KBM-7 (cell line): ENCODE measurements at places on chromosomes 12 and 14.

- DNase-seq, result no peak
Observed at GRCh38 chr14:92577321-92577742, 63.8 kb downstream of the RIN3 start.

- no peak for DNase-seq
Observed at GRCh38 chr12:83386527-83387264, 700.0 kb downstream of the TMTC2 start.

DNA sequence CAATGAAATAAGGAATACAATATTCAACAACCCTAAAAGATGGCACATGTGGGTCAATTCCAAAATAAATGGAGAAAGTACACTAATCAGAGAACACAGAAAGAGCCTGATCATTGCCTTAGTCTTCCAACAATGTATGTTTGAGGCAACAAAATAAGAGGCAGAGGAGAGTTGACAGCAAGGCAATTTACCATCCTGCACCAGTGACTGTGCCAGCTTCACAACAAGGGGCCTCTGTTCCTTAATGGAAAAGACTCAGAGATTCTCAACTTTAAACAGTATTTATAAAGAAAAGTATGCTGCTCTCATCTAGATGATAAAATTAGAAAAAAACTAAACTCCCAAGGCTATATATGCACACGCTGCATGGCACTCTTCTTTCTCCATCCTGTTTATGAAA is 25.9 kb downstream of the EPS8 start:
- no peak for DNase-seq

DNA sequence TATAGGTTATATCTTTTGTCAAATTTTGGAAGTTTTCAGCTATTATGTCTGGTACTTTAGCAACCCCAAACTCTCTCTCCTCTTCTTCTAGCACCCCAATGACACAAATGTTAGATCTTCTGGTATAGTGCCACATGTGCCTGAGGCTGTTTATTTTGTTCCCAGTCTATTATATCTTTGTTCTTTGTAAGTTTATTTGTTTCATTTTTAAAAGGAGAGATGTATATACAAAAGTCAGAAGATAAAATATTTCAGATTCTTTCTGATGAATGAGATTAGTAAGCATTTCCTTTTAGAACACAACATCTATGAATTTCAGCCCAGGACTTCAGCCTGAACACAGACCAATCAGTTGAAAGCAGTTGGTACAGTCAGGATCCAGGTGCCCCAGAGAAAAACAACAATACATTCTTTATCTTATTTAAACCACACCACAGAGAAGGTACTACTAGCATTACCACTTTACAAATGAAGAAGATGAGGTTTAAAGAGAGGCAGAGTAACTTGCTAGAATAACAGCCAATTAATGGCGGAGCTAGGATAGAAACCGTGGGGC is 114.1 kb upstream of the BTG1 start:
- no peak for DNase-seq

- DNase-seq, result no peak
Observed at GRCh38 chr14:70130482-70130881, 58.3 kb downstream of the SLC8A3 start.

DNA sequence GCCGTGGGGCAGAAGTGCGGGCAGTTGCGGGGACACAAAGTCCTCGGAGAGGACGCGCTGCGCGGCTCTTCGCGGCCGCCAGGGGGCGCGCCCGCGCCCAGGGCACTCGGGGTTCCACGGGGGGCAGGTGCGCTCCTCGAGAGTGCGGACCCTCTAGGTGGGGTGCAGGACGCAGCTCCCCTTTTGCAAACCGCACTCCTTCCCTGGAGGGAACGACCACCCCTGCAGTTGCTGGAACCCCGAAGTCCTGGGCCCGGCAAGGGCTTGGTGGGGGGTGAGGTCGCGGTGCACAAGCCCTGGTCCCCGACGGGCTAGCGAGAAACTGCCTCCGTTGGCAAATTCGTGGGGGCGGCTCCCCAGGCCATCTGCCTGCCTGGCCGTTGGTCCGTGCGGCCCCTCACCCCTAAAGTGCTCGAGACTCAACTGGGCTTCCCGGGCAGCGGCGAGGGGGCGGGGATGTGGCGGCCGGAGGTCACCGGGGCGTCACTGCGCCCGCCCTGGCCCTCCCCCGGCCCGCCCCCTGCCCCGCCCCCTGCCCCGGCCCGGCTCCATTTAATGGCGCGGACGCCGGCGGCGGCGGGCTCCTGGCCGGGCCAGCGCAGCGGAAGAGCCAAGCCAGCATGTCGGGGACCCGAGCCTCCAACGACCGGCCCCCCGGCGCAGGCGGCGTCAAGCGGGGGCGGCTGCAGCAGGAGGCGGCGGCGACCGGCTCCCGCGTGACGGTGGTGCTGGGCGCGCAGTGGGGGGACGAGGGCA is at the start of gene ADSS1:
Gene ADSS1 (plus strand): TSS at position 579 of the 756 bp plus-strand sequence. CDS start 42 bp downstream, at position 621.
- peak; percentile 69 for DNase-seq

GRCh38 chr12:132204063-132204792 is 60.0 kb downstream of the NOC4L start:
- no peak for DNase-seq

GRCh38 chr14:52053044-52053443 is 15.8 kb downstream of the NID2 start:
- no peak for DNase-seq

GRCh38 chr14:103362780-103363179 is 22.4 kb upstream of the MARK3 start:
- DNase-seq, result no peak

GRCh38 chr12:65325183-65325582 is 46.7 kb downstream of the MSRB3 start:
- DNase-seq, result no peak

- peak; percentile 85 for DNase-seq
Observed at GRCh38 chr14:75542588-75543091, 20.4 kb downstream of the BATF start.

GRCh38 chr12:120276734-120277133 is 11.2 kb upstream of the PXN start:
- no peak for DNase-seq

- no peak for DNase-seq
Observed at GRCh38 chr12:104668274-104668718, 211.5 kb downstream of the CHST11 start.

GRCh38 chr14:79404874-79405511 is 806.3 kb downstream of the DIO2 start:
- DNase-seq, result no peak

DNA sequence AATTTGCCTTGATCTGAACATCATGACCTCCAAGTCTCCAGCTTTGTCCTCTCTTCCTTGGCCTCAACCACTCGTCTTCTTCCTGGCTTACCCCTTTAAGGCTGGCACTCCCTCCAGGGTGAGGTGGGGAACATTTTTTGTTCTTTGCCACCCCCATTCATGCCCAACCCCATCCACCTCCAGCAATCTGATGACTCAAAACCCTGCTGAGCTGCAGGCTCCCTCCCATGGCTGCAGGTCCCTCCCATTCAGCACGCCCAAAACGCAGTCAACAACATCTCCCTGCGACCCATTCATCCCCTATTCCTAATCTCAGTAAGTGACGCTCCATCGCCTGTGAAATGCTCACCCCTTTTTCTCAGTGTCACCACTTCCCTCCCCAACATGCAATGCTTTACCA is 138.8 kb upstream of the PRMT8 start:
- DNase-seq, result no peak

GRCh38 chr14:101917413-101918017 is 46.9 kb upstream of the DYNC1H1 start:
- no peak for DNase-seq

- DNase-seq, result no peak
Observed at GRCh38 chr14:62665286-62665685, 380.0 kb downstream of the KCNH5 start.

- DNase-seq, result no peak
Observed at GRCh38 chr14:100791995-100792394, 33.9 kb upstream of the MEG3 start.

DNA sequence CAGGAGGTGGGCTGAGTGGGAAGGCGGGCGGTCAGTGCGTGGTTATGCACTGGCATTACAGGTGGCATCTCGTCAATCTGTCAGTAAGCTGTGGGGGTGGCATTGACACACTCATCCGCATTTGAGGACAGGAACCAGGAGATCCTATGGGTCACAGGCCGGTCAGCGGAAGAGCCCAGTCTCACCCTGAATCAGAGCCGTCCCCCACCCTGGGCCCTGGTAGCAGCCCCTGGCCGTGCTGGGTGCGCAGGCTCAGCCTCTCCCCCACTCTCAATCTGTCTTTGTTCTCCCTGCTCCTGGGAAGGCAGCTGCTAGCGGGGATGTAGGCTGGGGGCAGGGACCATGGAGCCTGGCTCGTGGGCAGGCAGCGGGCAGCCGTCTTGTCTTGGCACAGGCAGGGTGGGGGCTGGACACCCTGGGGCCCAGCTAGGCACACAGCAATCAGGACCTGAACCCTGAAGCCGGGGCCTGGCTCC is 5.1 kb downstream of the INF2 start:
- no peak for DNase-seq

GRCh38 chr12:40989785-40990184 is 198.3 kb upstream of the PDZRN4 start:
- DNase-seq, result no peak

DNA sequence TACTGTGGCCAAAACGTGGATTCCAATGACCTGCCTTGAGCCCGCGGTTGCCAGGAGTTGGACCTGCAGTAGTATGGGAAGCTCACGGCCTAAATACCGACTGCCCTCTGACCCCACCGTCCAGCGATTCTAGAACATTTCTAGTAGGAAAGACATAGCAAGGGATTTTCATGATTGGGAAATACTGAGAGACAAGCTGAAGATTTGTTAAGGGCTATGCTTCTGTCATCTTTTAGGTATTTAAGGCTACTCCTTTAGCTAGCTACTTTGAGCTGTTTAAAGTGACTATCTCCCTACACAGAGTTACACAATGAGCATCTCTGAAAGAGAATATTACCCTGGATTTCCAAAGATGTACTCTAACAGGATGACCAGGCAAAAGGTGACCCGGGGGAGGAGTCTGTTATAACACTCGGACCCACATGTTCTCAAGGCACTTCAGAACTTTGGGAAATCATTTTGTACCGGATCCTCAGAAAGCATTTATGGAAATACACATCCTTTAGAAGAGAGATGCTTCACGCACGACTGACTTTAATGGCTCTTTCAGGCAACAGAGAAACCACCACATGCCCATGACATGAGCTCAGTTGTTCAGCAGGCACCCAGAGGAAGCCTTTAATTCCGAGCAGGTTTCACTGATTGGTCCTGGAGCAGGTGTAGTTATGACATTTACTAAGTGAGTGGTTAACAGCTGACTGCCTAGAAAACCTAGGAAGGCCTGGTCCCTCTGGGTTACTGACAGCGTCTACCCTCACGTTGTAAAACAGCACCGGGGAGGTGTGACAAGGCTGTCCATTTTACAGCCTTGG is 4.2 kb downstream of the BAG5 start:
- peak; percentile 75 for DNase-seq

GRCh38 chr14:72606879-72607278 is 287.0 kb downstream of the DPF3 start:
- no peak for DNase-seq

DNA sequence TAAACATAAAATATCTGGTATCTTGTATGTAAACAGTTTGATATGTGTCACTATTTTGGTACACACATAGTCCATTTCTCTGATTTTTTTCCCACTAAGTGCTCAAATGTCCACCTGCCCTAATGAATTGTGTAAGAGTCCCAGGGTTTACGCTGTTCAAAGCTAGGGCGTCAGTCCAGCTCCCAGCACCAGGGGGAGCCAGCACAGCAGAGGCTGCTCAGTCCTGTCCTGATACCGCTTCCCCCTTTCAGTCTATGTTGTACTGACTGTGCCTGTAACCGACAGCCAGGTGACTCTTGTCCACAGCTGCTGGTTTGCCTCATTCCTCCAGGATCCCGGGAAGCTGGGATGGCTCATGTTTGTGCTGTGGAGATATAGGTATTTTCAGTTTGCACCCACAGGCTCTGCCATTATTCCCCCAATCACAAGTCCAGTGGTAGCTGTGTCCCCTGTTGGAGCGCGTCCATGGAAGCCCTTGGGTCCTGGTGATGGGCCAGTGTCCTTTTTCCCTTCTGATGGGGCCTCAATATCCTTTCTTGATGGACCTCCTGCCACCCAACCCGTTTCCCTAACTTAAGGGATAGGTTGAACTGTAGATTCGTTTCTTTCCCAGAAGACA is 242.0 kb downstream of the NEDD1 start:
- DNase-seq, result peak; percentile 67
